ENCODE measurements at places on chromosomes 6 and 20.

DNA sequence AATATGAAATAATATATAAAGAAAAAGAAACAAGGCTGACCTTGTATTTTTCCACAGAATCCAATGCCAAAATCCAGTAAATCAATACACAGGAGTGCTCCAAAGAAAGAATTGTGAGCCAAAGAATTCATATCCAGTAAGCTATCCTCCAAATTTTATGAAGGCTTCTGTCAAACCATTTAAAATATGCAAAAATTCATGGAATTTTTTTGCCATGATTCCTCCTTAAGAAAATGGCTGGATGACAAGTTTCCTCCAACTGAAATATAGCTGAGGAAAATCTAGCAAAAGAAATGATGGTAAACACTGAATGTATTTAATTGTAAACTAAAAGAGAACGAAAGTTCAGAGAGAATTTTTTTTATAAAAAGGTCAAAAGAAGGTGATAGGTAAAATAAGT is 290.3 kb downstream of the UBE3D start:
- H3K4me1 ChIP-seq = no peaks in the 10 kb centered on the region
- no peaks in the 10 kb centered on the region for H3K27me3 ChIP-seq
- no peaks in the 10 kb centered on the region for H3K36me3 ChIP-seq
- no peak overlapping the region for H3K4me3 ChIP-seq
- DNase-seq = no peak

DNA sequence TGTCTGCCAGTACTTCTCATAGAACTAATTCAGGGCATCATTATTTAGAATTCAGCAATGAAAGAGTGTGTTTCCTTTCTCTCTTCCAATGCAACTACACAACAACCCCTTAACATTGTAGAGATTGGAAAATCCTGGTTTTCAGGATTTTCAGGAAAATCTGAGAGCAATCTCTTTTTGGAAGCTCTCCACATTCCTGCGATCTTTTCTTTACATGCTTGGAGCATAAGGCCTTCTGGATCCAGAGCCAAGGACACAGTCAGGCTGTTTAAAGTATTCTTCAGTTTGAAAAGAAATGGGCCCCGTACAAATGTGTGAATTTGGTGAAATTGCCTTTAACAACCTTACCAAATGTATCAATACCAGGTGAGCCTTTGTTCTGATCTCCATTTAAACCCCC is 469.7 kb downstream of the PKHD1 start:
- H3K4me3 ChIP-seq = no peak overlapping the region
- no peaks in the 10 kb centered on the region for H3K27me3 ChIP-seq
- H3K4me1 ChIP-seq = peaks cover 4% of the 10 kb centered on the region
- no peaks in the 10 kb centered on the region for H3K36me3 ChIP-seq
- H3K27ac ChIP-seq = no peak overlapping the region

GRCh38 chr6:92024881-92025280 is 1394.5 kb downstream of the EPHA7 start:
- H3K4me3 ChIP-seq = no peak overlapping the region
- no peaks in the 10 kb centered on the region for H3K36me3 ChIP-seq
- DNase-seq = no peak
- no peaks in the 10 kb centered on the region for H3K4me1 ChIP-seq
- no peak overlapping the region for H3K27ac ChIP-seq
- H3K27me3 ChIP-seq = no peaks in the 10 kb centered on the region

DNA sequence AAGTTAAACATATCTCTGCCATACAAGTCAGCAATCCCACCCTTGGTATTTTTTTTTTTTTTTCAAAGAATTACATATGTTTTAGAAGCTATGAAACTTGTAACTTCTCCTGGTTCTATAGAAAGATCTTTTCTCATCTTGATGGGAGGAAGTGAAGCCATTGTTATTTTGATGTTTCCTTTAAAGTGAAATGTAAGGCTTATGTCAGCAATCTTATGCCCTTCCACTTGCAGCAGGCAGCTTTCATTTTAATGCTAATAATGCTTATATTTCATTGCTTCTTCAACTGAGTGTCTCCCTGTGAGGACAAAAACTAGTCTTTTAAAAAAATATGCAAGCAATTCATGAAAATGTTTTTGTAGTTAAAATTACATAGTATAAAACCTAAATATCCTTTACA is 1614.7 kb downstream of the KHDRBS2 start:
- no peak overlapping the region for H3K27ac ChIP-seq
- H3K4me1 ChIP-seq = no peaks in the 10 kb centered on the region
- no peaks in the 10 kb centered on the region for H3K36me3 ChIP-seq
- DNase-seq = no peak

DNA sequence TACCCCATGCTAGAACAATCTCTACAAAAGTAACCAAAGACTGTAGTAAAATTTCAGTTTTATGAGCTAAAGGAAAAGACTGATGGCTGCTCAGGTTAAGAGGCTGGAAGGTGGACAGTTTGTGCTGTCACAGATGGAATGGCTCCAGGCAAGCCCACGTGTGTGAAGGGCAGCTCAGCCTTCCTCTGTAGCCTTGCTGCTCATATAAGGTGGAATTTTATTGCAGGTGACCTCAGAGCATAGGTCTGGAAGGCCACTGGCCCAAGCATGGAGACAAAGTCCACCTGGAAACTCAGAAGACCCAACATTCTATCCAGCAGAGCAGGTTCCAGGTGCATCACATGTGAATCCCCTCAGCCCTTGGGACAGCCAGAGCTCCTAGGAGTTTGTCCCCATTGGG is 53.6 kb downstream of the KAT14 start:
- H3K27ac ChIP-seq = no peak overlapping the region
- no peaks in the 10 kb centered on the region for H3K27me3 ChIP-seq
- no peak overlapping the region for H3K4me3 ChIP-seq
- peaks cover 16% of the 10 kb centered on the region for H3K36me3 ChIP-seq
- peaks cover 6% of the 10 kb centered on the region for H3K4me1 ChIP-seq
- DNase-seq = no peak

- no peaks in the 10 kb centered on the region for H3K27me3 ChIP-seq
- no peaks in the 10 kb centered on the region for H3K4me1 ChIP-seq
- no peak for DNase-seq
Measured at GRCh38 chr6:147384029-147384428, 124.5 kb upstream of the SAMD5 start.

DNA sequence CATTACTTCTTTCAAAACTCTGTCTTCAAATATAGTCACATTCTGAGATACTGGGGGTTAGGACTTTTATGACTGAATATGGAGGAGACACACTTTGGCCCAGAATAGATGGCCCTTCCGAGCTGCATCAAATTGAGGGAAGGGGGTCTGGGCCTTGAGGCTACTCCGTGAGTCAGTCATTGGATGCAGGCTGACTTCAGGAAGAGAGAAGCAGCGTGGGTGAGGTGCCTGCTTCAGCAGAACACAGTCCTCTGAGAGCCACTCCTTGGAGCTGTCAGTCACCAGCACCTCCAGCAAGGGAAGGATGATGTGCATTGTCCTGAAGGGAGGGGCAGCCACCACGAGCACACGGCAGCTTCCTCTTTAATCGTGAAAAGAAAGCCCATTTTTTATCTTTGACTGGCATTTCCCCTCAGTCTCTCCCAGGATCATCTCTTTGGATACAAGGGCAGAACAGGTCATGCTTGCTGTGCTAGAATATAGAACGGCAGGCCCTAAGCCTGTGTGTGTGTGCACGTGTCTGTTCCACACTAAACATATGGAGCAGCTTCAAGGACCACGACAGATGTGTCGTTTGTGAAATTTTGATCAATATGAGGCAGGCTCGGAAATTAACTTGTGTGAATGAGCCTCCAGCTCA is 721.6 kb downstream of the KIF16B start:
- DNase-seq = no peak
- no peak overlapping the region for H3K4me3 ChIP-seq
- H3K4me1 ChIP-seq = no peaks in the 10 kb centered on the region
- no peaks in the 10 kb centered on the region for H3K27me3 ChIP-seq
- no peaks in the 10 kb centered on the region for H3K36me3 ChIP-seq

- H3K4me3 ChIP-seq = no peak overlapping the region
- no peaks in the 10 kb centered on the region for H3K4me1 ChIP-seq
- H3K36me3 ChIP-seq = no peaks in the 10 kb centered on the region
- no peak for DNase-seq
- no peak overlapping the region for H3K27ac ChIP-seq
Measured at GRCh38 chr20:56610098-56610497, 19.0 kb upstream of the TFAP2C start.

- H3K36me3 ChIP-seq = no peaks in the 10 kb centered on the region
- H3K4me1 ChIP-seq = no peaks in the 10 kb centered on the region
- H3K27me3 ChIP-seq = peaks cover 5% of the 10 kb centered on the region
- no peak overlapping the region for H3K4me3 ChIP-seq
- H3K27ac ChIP-seq = no peak overlapping the region
Measured at GRCh38 chr6:1267790-1268762, 43.8 kb upstream of the FOXQ1 start.

DNA sequence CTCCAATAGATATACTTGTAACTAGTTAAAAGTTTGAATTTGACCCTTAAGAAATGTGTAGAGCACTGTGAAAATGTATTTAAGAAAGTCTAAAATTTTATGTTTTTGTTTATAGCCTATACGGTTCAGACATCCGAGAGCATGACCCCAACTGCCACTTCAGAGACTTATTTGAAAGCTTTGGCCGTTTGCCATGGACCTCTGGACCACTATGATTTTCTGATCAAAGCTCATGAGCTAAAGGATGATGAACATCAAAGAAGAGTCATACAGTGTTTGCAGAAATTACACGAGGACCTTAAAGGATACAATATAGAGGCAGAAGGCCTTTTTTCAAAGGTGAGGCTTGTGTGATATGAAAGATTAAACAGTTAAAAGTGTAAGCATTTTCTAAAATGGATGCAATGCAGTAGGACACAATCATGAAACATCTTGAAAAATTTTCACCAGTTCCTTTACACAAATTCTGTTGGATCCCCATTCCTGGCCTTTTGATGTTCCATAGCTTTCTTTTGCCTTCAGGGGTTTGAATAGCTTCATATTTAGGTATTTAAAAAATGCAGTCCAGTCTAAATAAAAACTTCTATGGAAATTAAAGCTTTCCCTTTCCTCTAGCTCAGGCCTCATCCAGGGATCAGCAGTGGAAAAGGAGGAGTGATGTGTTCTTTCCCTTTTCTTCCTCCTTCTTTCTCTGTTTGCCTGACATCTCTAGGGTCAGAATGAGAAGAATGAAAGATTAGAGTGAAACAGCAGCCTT is 29.0 kb downstream of the AFG1L start:
- no peaks in the 10 kb centered on the region for H3K4me1 ChIP-seq
- no peak overlapping the region for H3K27ac ChIP-seq
- peaks cover 5% of the 10 kb centered on the region for H3K36me3 ChIP-seq

DNA sequence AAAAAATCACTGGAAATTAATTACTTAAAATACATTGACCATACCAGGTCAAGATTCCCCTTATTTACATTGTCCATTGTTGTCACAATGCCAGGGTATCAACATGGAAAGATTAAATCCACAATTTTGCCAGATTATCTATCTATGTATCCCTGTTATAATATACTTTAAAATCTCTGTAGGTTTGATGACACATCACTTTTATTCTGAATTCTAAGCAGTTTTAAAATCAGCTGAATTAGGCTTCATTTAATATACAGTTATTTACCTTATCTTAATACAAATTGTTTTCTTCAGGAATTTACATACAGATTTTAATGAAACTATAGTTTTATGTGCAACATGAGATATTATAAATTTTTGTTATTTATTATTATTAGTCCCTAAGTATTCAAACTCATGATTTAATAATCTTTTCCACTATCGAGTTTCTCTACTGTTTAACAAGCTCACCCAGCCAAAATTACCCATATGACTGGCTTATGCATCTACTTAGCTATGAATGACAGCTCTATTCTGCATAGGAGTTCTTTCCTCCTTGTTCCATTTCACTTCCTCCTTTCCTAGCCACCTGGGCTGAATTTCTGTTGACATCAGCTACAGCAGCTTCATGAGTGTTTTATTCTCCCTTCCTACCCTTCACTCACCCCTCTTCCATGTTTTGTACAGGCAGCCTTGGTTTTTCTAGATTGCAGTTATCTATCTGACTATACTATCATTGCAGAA is 654.2 kb upstream of the MAP3K7 start:
- H3K27ac ChIP-seq = no peak overlapping the region
- H3K27me3 ChIP-seq = no peaks in the 10 kb centered on the region
- H3K4me1 ChIP-seq = no peaks in the 10 kb centered on the region

GRCh38 chr20:57482148-57482547 is 42.8 kb downstream of the CTCFL start:
- no peaks in the 10 kb centered on the region for H3K36me3 ChIP-seq
- peaks cover 15% of the 10 kb centered on the region for H3K27me3 ChIP-seq
- DNase-seq = peak; percentile 49
- no peak overlapping the region for H3K4me3 ChIP-seq

- peaks cover 5% of the 10 kb centered on the region for H3K36me3 ChIP-seq
- H3K4me3 ChIP-seq = no peak overlapping the region
- DNase-seq = no peak
- peak overlapping the region; percentile 70 for H3K27ac ChIP-seq
- H3K4me1 ChIP-seq = peaks cover 15% of the 10 kb centered on the region
Measured at GRCh38 chr6:129507846-129508245, 202.1 kb downstream of the ARHGAP18 start.

GRCh38 chr6:13183415-13184088 is 144.8 kb downstream of the TBC1D7 start:
- peaks cover 4% of the 10 kb centered on the region for H3K36me3 ChIP-seq
- no peak for DNase-seq
- H3K27me3 ChIP-seq = no peaks in the 10 kb centered on the region
- H3K4me3 ChIP-seq = no peak overlapping the region

GRCh38 chr6:48916607-48917006 is 546.4 kb downstream of the MMUT start:
- no peak for DNase-seq
- no peak overlapping the region for H3K27ac ChIP-seq
- no peaks in the 10 kb centered on the region for H3K27me3 ChIP-seq
- H3K4me1 ChIP-seq = no peaks in the 10 kb centered on the region

DNA sequence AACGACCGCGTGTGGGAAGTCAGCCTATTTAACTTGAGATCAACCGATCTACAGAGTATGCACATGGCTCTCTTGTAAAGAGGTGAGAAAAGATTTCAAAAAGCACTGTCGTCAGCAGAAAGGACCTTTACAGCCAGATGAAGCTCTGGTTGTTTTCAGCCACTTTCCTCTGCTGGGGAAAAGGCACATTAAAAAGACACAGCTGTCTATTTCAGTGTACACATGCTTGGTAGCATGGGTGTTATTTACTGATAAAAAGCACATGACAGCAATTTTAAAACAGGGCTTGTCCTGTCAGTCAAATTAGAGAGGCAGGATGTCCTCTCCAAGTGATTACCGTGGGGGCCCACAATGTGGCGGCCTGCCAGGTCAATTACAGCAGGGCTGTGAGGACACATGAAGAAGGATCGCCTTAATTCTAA is 188.9 kb downstream of the PRKN start:
- H3K4me1 ChIP-seq = no peaks in the 10 kb centered on the region
- no peak for DNase-seq
- H3K27ac ChIP-seq = no peak overlapping the region
- H3K4me3 ChIP-seq = no peak overlapping the region

GRCh38 chr6:155313602-155314091 is 637 bp downstream of the TFB1M start:
- H3K4me3 ChIP-seq = peak overlapping the region; percentile 77
- H3K27ac ChIP-seq = peak overlapping the region; percentile 81
- no peaks in the 10 kb centered on the region for H3K27me3 ChIP-seq
- H3K36me3 ChIP-seq = peaks cover 5% of the 10 kb centered on the region

- H3K36me3 ChIP-seq = no peaks in the 10 kb centered on the region
- H3K27me3 ChIP-seq = no peaks in the 10 kb centered on the region
- H3K27ac ChIP-seq = no peak overlapping the region
- DNase-seq = no peak
- peaks cover 29% of the 10 kb centered on the region for H3K4me1 ChIP-seq
- H3K4me3 ChIP-seq = no peak overlapping the region
Measured at GRCh38 chr6:35694462-35694861, 5.7 kb upstream of the FKBP5 start.

- peak; percentile 73 for DNase-seq
- H3K4me3 ChIP-seq = no peak overlapping the region
- peaks cover 29% of the 10 kb centered on the region for H3K36me3 ChIP-seq
Measured at GRCh38 chr6:169249057-169249456, 4.6 kb downstream of the THBS2 start.

- H3K27me3 ChIP-seq = no peaks in the 10 kb centered on the region
- H3K4me1 ChIP-seq = no peaks in the 10 kb centered on the region
- H3K36me3 ChIP-seq = no peaks in the 10 kb centered on the region
- DNase-seq = no peak
Measured at GRCh38 chr6:165585060-165585459, 78.0 kb downstream of the PDE10A start.

All from suprapubic skin (tissue), 4 donors.